ENCODE measurements at places on chromosomes 2 and 18.

DNA sequence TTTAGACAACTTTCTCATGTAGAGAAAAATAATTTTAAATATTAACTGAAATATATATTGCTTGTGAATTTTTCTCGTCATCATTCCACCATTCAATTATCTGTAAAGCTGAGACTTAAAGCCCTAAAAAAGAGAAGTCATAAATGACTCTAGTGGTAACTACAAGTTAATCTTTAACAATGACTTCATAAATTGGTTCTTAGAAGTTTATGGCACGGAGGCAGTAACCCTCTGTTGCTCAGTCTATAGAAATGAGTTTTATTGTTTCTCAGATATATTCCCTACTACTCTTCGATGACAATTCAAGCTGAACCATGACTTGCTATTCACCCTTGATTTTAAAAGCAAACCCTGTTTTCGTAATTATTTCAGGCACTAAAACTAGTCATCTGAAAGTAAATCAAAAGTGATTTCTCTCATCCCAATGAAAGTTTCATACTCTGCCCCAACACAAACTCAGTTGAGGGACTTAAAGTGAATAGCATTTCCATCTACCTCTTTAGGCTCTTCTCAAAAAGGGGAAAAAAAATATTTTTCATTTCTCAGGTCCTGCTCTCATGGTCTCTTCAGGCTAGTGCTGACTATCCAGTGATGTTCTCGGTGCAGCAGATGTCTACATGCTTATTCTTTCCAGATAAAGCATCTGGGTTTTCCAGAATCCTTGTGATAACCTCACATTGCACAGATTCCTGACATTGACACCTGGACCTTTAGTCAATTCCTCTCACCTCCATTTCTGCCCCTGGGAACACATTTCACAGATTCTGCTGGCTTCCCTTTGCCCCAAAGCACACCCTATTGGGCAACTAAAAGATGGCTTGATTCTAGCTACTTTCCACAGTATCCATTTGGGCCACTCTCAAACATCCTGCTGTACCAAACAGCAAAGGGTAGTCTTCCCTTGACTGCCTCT is 207.8 kb upstream of the LRATD1 start:
- no peak for DNase-seq

DNA sequence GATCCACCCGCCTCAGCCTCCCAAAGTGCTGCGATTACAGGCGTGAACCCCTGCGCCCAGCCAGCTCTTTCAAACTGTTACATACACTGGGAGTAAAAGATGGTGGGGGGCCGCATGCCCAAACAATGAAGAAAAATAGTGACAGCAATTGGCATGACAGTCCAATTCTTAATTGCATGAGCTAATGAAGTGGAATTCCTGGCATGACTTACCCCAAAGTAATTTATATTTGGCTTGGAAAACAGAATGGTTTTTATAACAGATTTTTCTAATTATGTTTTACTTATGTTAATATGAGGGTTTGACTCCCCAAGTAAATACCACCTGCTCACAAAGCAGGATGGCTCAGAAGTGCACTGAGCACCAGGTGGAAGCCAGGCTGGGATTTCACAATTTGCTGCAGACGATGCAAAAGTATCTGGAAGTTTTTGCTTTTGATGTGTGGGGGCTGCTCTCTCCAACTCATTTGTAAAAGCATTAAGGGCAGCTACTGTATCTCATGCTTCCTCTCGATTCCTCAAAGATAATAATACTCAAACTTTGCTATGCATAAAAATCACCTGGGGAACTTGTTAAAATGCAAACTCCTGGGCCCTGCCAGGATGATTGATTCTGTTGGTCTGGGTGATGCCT is 24.0 kb upstream of the ATG16L1 start:
- DNase-seq = no peak

GRCh38 chr18:54440292-54440691 is 82.6 kb downstream of the C18orf54 start:
- DNase-seq = no peak

GRCh38 chr2:173192071-173192470 is 116.4 kb downstream of the MAP3K20 start:
- DNase-seq = no peak

DNA sequence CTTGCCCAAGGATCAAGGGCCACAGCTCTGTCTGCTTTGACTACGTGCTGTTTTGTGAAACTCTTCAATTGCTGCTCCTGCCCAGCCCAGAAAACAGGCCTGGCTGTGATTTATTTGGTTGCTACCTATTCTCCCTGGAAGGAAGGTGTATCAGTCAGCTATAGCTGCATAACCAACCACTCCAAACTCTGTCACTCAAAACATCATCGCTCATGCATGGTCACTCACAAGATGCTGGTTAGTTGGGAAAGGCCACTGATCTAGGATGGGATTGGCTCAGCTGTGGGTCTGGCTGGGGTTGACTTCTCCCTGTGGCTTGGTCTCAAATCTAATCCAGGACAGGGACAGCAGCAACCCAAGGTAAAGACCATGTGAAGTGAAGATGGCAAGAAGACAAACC is 14.6 kb downstream of the TEX51 start:
- DNase-seq = no peak

- no peak for DNase-seq
These were observed 238.2 kb downstream of the GCA start for GRCh38 chr2:162581959-162582798.

DNA sequence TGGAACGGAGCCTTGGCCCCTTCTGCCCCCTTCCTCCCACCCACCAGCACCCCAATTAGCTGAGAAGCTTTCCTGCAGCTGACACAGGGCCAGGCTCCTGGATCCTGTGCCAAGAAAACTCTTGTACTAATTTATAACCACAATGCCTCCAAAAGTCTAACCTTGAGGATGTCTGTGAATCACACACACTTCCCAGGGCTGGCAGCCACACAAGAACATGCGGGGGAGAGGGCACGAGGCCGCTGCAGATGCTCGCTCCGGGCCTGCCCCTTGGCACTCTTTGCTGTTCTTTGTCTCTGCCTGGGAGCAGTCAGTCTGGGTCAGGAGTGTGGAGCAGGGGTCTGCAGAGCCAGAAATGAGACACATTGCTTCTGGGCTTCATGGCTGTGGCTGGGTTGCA is 62.7 kb upstream of the KIF5C start:
- no peak for DNase-seq

- DNase-seq = no peak
These were observed 7.1 kb downstream of the ADCY3 start for GRCh38 chr2:24912986-24913385.

GRCh38 chr2:158988501-158988900 is 20.1 kb downstream of the TANC1 start:
- no peak for DNase-seq

DNA sequence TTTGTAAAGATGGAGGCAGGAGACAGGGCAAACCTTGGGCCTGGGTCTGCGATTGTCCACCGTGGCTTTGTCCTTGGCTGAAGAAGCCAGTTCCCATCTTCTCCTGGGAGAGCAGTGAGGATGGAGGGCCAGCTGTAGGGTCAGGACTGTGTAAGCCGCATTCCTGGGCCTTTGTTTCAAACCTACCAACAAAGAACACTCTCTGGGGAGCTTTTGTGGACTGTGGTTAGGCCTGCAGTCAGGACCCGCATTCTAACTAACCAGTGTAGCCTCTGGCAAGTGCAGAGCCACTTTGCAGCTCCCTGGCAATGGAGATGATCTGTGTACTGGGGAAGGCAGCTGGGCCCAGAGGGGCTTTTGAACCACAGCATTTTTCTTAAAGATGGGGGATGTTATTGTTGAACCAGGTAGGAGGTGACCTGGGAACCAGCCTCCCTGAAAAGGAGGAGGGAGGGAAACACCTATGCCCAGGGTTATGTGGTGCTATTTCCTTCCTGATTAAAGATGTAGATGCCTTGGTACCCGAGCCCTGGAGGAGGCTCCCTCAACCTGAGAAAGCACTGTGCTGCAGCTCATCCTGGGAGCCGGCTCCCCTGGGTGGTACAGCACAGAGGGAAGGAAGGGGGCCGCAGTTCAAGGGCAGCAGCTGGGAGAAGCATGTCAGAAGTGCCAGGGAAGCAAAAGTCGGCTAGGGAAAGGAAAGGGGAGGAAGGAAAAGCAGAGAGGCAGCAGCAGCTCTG is 12.7 kb upstream of the SMAD4 start:
- no peak for DNase-seq

GRCh38 chr2:57534358-57534757 is 512.2 kb upstream of the VRK2 start:
- DNase-seq = no peak

DNA sequence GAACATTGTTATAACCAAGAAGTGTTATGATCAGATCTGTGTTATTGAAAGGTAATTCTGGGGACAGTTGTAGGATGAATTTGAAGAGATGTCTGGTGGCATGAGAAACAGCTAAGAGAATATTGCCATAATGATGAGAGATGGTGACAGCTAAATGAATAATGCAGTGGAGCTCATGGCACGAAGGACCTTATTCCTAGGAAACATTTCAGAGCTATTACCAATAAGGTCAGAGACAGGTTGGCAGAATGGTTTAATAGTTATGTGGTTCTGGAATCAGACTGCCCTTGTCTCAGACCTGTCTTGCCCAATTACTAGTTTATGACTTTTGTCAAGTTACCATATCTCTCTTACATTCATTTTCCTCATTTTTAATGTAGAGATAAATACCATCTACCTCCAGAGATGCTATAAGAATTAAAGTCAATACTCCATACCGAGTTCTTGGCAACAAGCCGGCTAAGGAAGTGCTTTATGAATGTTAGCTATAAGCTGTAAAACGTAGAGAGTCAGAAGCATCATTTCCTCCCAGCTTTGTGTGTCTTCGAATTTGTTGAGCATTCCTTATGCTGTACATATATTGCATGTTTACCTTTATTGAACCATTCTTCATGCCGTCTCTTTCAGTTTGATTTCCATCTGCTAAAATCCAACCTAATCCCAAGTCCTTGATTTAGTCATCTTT is 73.6 kb upstream of the COL5A2 start:
- DNase-seq = no peak

- DNase-seq = no peak
These were observed 28.1 kb downstream of the ARHGAP25 start for GRCh38 chr2:68762665-68763064.

DNA sequence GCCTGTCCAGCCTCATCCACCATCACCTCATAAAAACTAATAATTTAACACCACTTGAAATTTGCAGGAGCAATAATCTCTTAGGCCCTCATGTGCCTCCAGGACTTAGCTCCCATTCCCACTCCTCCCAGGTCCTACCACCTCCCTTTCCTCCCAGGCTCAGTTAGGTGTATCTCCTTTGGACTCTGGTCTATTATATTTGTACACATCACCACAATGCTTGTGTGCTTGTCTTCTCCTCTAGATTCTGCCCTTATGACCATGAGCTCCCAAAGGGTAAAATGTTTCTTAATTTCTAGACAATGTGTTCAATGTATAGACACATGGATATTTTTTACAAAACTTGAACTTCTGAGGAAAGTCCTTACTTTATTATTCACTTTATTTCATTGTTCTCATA is 182.0 kb upstream of the ZC3H15 start:
- DNase-seq = no peak

DNA sequence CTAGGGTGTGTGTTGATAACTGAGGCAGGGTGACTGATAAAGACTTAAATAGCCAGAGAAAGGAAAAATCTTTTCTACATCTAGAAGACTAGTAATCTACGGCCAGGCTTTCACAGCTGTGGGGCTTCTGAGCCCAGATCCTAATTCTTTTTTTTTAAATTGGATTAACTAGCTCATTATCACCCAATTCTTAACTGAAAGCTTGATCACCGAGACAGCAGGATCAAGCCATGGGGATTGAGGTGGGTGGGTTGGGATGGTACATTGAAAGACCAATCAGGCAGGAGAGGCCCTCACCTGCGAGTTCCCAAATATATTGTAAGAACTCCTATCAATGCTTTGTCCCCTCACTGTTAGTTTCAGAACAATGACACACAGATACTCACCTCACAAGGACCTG is 20.0 kb upstream of the NFE2L2 start:
- no peak for DNase-seq

DNA sequence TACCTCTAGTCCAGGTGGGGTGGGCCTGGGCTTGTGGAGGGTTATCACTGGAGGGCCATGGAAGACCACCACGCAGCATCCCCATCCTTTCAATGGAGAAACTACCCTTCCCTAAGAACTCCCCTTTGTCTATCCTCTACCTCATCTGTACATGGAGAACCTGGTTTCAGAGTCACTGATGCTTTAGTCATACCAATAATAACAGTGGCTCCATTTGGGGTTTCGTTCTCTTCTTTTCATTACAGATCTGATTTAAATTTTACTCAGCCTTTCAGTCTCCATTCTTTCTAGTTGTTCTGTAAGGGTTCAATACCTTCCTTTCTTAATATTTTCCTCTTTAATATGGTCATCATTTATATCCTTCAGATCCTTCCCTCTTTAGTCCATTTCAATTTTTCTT is 54.6 kb upstream of the ZFP36L2 start:
- DNase-seq = no peak

GRCh38 chr2:23468474-23469141 is 83.6 kb downstream of the KLHL29 start:
- no peak for DNase-seq

- DNase-seq = no peak
These were observed 70.1 kb downstream of the HPCAL1 start for GRCh38 chr2:10372862-10373240.

DNA sequence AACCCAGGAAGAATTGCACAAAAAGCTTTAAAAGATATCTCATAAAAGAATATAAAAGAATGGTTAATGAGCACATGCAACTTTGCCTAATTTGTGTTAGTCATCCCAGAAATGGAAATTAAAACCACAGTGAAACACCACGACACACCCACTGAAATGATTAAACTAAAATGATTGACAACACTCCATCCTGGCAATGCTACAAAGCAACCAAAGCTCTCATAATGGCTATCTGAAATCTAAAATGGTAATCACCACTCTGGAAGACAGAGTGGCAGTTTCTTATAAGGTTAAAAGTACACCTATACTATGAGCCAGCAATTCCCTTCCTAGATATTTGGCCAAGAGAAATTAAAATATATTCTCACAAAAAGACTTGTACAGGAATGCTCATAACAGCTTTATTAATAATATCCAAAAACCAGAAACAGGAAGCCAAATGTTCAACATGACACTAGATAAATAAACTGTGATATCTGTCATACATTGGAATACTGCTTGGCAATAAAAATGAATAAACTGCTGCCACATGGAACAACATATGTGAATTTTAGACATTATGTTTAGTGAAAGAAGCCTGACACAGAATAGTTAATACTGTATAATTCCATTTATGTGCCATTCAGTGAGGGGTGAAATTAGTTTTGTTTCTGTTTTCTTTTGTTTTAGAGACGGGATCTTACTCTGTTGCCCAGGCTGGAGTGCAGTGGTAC is 105.3 kb upstream of the BCL2L11 start:
- DNase-seq = no peak
